ENCODE measurements at places on chromosomes 4 and X.
A peak's percentile ranks its signal among the peaks of the same experiment; 100 is the strongest.

- no peak for DNase-seq
Measured at GRCh38 chr4:8472689-8473197, 32.2 kb downstream of the TRMT44 start.

GRCh38 chr4:98828801-98829200, 100.1 kb downstream of the EIF4E start:
- peak; percentile 9 for DNase-seq

DNA sequence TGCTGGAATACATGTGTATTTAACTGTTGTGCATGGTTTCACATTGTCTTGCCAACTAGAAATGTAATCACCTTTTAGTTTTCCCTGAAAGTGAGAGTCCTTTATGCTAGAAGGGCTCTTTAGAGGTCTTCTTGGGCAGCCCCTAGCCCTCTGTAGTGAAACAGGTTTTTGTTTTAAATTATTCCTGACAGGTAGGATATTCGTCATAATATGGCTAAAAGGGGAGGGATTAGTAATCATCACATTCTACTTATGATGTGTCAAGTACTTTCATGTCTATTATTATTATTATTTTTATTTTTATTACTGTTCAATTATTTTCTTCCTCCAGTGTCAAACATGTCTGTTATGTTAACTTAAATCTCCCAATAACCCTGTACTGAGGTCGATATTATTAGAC, 35.5 kb downstream of the MSN start:
- no peak for DNase-seq

DNA sequence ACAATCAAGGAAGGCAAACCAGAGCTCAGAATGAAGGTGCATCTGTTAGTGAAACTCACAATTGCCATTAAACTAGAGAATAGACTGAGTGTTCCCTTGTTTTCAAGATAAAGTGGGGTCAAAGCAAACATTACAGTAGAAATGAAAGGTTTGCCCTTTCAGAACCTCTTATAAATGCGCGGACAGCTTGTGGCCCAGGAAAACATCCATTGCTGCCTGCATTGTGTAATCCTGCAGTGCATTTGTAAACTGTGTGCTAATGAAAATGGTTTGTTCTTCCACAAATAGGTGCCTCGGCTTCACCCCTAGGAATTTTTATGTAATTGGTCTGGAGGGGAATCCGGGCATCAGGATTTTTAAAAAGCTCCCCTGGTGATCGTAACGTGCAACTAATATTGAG, 62.8 kb downstream of the SNX25 start:
- no peak for DNase-seq

- no peak for DNase-seq
Measured at GRCh38 chrX:96410927-96411326, 273.7 kb upstream of the DIAPH2 start.

- DNase-seq, result no peak
Measured at GRCh38 chr4:45713996-45714395, 409.9 kb downstream of the GABRG1 start.

DNA sequence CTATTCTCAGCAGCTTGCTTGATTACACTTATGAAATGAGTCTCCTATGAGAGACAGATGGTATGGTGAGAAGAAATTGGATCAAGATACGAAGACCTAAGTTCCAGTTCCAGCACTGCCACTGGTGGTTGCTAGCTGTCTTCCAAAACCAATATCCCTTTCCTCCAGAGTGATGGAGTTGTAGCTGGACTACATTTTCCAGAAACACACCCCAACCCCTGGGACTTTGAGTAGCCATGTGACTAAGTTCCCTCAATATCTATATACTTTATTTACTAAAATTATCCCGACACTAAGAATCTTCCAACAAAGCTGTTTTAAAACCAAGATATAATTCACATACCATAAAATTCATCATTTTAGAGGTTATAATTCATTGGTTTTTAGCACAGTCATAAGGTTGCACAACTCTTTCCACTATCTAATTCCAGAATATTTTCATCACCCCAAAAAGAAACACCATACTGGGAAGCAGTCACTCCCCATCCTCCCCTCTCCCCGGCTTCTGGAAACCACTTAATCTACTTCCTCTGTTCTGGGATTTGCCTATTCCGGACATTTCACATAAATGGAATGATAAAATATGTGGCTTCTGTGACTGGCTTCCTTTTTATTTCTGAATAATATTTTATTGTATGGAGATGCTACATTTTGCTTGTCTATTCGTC, 118.0 kb downstream of the MANBA start:
- DNase-seq, result no peak

- no peak for DNase-seq
Measured at GRCh38 chr4:93086356-93086755, 742.2 kb upstream of the ATOH1 start.

- no peak for DNase-seq
Measured at GRCh38 chr4:52143815-52144214, 92.7 kb downstream of the SPATA18 start.

- DNase-seq, result no peak
Measured at GRCh38 chrX:50627696-50628095, 157.1 kb upstream of the DGKK start.

DNA sequence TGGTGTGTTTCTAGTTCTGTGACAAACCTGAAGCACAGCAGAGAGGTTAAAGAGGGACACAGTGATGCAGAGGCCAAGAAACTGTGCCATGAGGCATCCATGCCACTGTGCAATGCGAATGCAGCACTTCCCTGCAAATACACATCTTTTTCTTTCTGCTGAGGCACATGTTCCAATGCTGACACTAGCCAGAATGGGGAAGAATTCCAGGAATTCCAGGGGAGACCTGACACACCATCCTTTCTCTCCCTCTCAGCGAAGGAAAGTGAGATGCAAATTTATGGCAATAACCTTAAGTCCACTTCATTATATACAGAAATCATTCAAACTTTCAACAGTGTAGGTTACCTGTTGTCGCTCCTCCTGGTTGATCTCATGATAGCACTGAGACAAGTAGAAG, 204.8 kb downstream of the LDB2 start:
- no peak for DNase-seq

DNA sequence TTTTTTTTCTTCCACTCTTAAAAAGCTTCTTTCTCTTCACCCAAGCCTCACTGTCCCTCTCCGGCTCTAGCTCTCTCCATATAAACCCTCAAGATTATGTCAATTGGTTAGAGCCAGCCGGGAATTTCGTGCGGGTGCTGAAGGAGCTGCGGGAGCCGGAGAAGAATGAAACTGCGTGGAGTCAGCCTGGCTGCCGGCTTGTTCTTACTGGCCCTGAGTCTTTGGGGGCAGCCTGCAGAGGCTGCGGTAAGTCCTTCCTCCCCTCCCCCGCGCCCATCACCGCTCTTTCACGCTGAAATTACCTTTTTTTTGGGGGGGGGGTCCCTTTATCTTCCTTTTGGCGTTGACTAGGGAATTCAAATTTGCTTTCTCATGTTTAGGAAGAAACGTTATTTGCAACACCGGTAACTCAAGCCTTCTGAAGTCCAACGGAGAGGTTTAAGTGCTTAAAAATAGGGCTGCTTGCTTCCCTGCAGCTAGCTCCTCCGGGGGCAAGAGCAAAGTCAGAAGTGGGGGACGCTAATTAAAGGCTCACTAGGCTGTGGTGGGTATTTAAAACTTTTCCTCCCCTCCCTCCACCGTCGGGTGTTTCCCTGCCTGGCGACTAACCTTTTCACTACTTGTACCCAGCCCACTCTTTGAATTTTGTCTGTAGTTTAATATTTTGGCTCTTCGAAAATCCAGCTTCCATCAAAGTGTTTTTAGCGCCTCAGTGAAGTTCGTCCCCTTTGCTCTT, 491 bp downstream of the COL4A5 start:
- DNase-seq, result peak; percentile 4

- DNase-seq, result no peak
Measured at GRCh38 chr4:185810746-185811508, 1.1 kb downstream of the SORBS2 start.

DNA sequence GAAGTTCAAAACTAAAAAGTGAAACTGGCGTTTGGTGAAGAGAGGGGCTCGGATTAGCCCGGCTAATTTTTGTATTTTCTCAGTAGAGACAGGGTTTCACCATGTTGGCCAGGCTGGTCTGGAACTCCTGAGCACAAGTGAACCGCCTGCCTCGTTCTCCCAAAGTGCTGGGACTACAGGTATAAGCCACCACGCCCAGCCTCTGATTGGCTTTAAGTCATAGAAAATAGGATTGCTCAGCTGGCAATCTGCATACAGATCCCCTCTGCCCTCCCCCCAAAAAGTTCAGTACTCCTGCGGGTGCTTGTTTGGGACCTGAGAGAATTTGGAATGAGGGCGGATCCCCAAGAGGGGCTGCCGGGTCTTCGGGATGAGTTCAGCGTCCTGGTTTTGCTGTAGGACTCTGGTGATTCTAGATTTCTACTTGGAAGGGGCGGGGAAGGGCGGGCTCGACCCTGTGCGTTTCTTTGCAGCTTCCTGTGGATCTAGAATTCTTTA, 537 bp upstream of the PRKX start:
- DNase-seq, result no peak

GRCh38 chr4:176775338-176775737, 17.4 kb downstream of the VEGFC start:
- no peak for DNase-seq

DNA sequence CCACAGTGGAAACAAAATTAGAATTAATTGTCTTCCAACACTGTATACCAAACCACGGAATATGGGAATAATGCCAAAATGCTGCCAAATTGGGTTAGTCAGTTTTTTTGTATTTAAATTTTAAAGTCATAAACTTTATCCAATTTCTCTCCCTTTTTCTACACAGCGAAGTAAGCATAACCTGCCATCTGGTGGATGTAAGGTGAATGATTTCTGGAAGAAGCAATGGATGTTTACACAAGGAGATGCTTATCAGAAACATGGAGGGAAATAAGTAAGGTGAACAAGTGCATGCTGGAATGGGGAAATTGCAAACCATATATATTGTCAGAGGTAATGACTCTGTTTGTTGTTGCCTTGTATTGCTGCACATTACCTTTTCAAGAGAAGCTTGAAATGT, 691.9 kb downstream of the TECRL start:
- peak; percentile 11 for DNase-seq

GRCh38 chrX:65707151-65707550, 39.7 kb downstream of the MSN start:
- no peak for DNase-seq

DNA sequence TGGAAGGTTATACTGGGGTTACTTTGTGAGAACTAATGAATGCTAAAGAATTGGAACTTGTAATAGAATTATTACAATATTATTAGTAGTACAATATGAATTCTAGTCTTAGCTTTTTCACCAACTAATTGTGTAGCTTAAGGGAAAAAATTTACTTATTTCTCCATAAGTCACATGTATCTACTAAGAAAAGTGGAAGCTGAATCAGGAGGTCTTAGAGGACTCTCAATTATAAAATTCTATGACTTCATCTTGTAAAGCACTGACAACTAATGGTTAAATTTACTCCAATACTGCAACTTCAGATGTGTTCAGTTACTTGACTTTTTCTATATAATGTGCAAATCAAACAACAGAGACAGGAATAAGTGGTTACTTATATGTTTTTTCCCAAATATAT, 899 bp upstream of the TMPRSS11D start:
- no peak for DNase-seq

DNA sequence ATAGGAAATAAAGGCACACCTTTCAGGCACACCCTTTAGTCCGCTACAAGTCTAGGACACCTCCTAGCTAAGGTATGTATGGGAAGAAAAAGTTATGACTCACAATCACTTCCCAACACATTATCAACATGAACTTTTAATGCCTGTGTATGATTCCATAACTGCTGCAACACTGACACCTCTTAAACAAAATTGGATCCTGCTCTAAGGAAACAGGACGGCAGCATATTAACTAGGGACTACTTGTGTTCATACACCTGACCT, 2.4 kb upstream of the PPP3CA start:
- peak; percentile 13 for DNase-seq

- no peak for DNase-seq
Measured at GRCh38 chrX:41382714-41383645, 49.0 kb downstream of the DDX3X start.

- DNase-seq, result no peak
Measured at GRCh38 chrX:153671589-153672530, 1.8 kb downstream of the PNCK start.

DNA sequence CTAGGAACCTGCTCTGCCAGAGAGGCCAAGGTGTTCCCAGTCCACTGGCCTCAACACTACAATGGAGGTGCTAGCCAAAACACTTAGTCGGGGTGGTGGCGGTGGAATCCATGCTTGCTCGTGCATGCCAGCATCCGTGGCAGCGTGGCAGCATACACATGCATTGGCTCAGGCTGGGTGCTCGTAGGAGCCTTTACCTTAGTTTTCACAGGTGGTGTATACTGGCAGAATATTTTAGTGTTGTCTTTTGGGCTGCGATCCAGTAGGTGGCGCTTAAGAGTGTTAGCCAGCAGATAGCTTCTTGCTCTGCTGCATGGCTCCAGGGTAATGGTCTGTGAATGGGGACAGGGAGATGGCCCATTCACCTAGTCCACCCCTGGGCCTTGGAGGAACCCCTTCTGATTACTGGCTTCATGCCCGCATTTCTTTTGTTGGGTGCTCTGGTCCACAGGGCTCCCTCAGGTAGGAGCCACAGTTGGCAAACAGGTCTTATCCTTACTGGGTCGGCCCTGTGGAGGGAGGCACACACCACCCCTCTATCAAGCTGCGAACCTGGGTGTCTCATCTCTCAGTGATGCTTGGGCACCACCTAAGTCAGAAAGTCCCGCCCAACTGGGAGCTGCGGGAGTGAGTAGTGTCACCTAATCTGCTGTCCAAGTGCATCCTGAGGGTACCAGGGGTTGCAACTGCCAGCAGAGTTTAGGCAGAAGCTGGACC, 40.0 kb downstream of the RIPPLY1 start:
- DNase-seq, result peak; percentile 0

DNA sequence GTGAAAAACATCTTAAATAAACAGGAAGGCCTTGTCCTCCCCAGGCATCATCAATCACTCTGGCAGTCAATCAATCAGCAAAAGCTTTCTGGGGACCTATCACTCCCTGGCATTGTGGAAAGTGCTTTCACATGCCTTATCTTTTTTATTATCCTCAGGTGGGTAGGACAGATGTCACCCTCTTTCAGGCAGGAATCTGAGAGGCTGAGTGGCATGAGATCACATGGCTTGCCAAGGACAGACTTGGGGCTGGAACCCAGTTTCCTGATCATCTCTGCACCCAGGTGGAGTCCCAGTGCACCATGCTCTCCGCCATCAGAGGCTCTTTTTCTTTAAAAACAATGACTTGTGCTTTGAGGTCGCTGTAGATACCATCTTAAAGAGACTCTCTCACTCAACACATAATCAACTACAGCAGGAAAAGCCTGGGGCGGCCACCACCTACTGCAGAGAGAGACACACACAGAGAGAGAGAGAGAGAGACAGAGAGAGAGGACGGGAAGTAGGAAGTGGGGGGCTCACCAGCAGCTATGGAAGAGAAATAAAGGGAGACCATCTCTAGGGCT, 282.7 kb downstream of the PTTG2 start:
- DNase-seq, result no peak

DNA sequence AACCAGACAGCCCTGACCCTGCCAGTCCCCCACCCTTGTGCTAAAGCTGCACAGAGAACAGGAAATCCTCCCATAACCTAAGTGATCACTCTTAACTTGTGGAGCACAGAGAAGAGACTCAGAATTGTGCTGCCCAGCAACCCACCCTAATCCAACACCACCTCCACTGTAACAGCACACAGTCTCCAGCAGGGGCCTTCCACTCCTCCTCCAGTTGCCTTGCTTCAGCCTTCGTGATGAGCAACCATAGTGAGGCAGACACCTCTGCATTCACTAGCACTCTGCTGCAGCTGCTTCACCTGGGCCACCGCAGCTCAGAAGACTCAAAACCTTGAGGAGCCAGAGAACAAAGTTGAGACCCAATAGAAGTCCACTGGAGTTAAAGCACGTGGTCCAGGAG, 7.9 kb upstream of the UGT2B4 start:
- DNase-seq, result no peak

Data from urothelium cell line (cell line).